Skin of body (tissue), 3 donors: ENCODE measurements at places on chromosomes 7 and 10.

- DNase-seq: no peak
These were observed 214.2 kb upstream of the ADO start for GRCh38 chr10:62590306-62590705.

GRCh38 chr10:71064413-71065118 lies 147.8 kb upstream of the UNC5B start:
- DNase-seq: no peak

DNA sequence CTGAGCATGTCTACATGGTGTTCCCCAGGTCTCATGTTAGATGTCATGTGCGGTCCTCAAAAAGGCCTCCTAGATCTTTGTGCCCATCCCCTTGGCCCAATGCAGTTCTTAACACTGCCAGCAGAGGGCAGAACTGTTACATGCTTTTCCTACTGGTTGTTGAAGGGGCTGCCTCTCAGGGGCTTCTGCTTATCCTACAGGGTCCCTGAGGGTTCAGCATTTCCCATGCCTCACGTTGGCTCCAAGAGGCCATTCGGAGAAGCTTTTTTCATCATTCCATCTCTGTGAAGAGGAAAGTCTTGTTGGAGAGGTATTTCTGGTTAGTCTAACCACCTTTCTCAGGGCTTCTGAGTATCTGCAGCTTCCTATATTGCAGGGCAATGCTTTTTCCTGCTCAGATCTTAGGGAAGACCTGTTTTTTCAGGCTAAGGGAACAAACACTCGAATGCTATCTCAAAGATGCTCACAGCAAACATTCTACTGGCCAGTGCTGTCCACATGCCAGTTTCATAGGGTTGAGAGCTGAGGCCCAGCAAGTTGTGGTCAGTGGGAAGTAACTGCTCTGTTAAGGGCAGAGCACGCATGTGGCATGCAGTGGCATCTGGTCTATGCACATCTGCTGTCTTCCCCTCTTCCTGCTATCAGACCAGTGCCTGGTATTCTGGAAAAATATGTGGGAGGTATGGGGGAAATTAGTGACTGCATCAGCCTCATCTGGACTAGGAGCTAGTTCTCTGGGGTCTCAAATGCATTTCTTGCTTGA lies 31.5 kb downstream of the MBL2 start:
- DNase-seq: no peak

- no peak for DNase-seq
These were observed 22.4 kb upstream of the ZNF716 start for GRCh38 chr7:57427594-57427993.

DNA sequence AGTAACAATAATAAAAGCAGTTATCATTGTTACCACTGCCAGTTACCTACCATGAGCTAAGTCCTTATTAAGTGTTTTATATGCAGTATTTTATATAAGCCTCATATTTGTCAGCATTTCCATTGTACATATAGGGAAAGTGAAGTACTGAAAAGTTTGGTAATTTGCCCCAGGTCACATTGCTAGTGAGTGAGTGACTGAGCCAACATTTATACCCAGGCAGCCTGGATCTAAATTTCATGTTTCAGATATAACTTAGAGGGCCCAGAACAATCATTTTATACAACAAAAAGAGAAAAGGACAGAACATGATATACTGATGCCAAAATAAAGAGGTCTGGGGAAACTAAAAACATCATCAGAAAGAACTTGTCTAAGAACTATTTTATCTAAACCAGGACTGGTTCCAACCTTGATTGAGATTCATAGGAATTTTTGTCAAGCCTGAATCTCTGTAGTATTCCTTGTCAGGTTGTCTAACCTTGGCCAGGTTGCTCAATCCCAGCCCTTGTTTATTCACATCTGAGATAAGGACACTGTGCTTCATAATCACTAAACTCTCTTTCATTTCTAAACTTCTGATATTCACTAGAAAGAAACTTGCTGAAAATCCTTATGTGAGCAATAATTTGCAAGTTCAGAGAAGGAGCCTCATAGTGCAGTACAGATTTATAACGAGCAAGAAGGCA lies 308.2 kb downstream of the IPMK start:
- no peak for DNase-seq

GRCh38 chr10:15370856-15371701 lies at the start of gene FAM171A1:
Gene FAM171A1, minus strand, starts transcription at chr10:15371289. Its CDS starts 237 bp downstream, at chr10:15371052.
- DNase-seq: no peak

GRCh38 chr10:61779950-61780659 lies 117.4 kb downstream of the CABCOCO1 start:
- DNase-seq: peak; percentile 22

- no peak for DNase-seq
These were observed 90.4 kb upstream of the TNS3 start for GRCh38 chr7:47672271-47672791.

GRCh38 chr10:117294039-117294645 lies 53.2 kb downstream of the SLC18A2 start:
- no peak for DNase-seq

GRCh38 chr10:126908225-126908624 lies 3.0 kb downstream of the DOCK1 start:
- DNase-seq: no peak

DNA sequence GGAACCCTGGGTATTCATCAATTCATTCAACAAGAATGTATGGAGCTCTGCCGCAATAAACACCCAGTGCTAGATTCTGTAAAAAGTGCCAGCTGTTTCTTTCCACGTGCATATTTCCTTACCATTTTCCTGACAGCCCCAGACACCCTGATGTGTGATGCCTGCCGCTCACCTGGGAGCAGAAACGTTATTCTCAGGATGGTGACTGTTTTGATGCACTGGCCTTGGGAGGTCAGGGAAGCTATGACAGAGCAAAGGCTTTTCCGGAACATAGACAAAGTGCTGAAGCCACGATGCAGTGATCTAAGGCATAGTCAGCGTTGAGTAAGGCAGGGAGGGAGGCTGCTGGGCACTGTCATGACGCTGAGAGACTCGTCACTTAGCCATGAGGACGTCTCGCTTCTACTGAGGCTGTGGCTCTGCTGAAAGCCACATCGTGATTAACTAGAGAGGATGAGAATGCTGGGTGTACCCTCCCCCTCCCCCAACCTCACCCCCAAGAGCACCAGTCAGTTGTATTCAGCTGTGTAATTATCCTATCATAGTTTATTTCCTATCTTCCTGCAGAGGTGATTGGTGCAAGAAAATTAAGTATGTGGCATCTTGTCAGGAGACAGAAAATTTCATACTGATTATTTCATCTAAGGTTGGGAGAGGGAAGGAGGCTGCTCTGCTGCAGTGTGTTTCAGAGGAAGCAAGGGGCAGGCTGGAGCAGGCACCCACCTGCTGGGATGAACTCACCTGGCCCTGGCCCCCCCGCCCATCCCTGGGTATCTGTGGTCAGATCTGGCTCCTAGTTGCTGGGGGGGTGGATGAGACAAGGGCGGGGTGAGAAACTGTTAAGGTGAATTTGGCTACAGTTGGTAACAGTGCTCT lies 48.8 kb upstream of the SMNDC1 start:
- no peak for DNase-seq

GRCh38 chr7:127710635-127711034 lies 58.6 kb downstream of the SND1 start:
- no peak for DNase-seq

DNA sequence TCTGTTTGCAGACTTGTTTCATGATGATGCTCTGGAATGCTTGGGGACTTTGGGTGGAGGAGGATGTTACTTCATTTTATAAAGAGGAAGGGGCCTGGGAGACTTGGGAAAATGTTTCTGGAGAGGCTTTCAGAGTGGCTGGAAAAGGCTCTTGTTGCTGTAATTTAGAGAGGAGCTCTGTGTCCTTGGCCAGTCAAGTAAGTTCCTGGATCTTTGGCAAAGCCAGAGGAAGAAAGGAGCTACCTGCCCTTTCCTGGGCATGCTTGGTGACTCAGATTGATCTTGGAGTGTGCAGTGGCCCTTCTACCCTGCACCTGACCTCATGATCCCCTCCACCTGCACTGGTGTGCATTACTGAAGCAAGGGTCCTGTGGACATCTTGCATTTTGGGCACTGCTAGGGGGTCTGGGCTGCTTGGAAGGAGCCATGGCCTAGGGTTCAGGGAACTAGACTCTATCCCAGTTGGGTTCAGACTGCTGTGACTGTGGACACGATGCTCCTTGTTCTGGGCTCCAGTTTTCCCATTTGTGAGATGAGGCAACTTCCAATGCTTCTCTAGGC lies 56.1 kb downstream of the ADCYAP1R1 start:
- no peak for DNase-seq

DNA sequence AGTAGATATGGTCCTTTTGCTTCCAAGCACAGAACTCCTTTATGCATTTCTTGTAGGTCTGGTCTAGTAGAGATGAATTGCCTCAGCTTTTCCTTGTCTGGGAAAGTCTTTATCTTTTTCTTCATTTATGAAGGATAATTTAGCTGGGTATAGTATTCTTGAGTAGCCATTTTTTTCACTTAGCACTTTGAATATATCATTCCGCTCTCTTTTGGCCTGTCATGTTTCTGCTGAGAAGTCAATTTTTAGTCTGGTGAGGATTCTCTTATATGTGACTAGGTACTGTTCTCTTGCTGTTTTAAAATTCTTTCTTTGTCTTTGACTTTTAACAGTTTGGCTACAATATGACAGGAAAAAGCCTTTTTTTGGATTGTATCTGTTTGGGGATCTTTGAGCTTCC lies 68.6 kb upstream of the IMMP2L start:
- DNase-seq: no peak

GRCh38 chr10:17154116-17154515 lies 24.5 kb upstream of the CUBN start:
- no peak for DNase-seq

DNA sequence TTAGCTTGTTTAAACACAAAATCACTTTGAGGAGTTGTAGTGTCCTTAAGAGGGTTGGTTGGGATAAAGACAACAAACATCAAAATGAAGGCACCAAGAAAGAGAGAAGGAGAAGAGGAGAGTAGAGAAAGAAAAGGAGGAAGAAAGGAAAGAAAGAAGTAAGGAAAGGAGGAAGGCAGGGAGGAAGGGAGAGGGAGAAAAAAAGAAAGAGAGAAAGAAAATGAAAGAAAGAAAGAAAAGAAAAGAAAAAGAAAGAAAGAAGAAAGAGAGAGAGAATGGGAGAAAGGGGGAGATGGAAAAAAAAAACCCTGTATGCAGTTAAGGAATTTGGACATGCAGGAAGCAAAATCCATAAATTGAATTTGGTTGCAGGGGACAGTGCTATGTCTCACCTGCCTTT lies 635.4 kb upstream of the FZD8 start:
- DNase-seq: no peak

DNA sequence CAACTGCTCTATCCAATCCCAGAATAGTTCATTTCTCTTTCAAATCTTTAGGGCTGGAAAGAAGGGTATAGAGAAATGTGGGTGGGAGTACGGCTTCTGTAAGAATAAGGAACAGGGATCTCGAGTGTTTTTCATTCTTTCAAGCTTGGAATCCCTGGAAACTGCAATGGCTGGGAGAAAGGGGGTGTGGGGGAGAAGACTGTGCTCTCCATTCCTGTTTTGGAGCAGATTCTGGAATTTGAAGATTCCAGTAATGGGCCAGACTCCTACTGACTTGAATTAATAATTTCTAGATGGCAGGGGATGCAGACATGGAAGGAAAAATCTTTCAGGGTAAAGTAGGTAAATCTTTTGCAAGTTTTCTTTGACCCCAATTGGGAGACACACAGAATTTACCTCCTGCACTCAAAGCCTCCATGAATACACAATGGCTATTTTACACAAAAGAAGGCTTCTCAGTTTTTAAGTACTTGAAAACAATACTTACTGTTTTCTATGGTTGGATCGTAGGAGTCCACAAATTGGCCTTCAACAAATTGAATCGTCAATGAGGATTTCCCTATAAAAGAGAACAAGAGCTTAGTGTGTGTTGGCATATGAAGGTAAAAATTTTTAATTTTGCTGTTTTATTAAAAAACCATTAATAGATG lies 29.1 kb downstream of the RHEB start:
- DNase-seq: no peak

- no peak for DNase-seq
These were observed 183.6 kb downstream of the TAX1BP1 start for GRCh38 chr7:27923642-27923980.

DNA sequence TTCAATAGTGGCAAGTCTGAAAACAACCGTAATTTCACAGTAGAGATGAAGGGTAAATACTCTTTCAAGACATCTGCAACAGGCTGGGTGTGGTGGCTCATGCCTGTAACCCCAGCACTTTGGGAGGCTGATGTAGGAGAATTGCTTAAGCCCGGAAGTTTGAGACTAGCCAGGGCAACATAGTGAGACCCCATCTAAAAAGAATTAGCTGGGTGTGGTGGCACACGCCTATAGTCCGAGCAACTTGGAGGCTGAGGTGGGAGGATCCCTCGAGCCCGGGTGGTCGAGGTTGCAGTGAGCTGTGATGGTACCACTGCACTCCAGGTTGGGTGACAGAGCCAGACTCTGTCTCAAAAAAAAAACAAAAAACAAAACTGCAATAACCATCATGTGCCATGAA lies 71.8 kb downstream of the PFKFB3 start:
- no peak for DNase-seq

DNA sequence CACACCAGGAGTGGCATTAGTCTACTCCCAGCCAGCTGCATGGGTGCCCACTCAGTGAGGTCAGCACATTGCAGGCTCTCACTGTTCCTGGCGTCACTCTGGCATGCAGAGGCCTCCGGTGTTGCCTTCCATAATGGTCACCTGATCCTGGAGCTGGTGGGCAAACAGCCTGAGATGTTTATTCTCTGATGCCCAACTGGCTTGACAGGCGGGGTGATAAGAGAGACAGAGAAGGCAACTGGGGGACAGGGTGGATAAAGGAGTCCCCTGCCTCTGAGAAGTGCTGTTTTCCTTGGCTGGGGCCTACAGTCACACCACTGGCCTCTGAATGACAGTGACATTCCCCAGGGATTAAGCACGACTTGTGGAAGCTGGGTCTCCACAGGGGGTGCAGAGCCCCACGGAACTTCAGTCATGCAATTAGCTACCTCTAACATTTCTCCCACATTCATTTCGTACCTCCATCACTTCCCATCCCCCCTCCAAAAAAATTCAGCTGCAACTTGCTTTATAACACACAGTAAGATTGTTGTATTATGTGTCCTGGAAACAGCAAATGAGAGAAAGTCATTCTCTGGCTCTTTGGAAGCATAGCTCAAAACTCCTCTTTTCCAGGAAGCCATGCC lies 7.1 kb upstream of the RBM20 start:
- no peak for DNase-seq

- DNase-seq: no peak
These were observed 51.3 kb downstream of the MDFIC start for GRCh38 chr7:114973147-114973546.

DNA sequence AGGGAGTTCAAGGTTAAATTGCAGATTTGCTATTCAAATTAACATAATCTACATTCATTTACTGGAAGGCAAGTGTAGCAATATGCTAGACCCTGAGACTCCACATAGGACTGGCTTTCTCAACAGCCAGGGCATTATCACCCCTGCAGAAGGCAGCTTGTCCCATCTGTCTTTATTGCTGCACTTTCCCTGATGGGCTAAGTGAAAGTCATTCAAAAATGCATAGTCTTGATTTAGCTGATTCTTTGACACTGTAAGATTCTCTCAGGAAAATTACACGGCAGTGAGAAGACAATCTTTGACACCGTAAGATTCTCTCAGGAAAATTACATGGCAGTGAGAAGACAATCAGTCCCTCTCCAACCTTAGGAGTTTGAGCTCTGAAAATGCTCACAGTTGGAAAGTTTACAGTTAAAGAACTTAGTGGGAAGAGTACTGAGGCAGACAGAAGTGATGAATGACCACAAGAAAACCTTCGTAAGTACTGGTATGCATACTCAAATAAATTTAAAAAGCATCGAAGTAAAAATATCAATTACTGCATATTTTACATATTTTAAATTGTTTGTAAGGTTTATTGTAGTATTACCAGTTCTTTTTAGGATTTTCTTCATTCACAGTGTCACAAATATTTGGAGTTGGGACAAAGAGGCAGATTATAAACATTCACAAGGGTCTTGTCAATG lies 88.9 kb downstream of the RAPGEF5 start:
- DNase-seq: no peak
